Activated CD4-positive, alpha-beta T cell treated with anti-CD3 and anti-CD28 coated beads, Interleukin-2, amount 10 ng/mL, durations not matched to agents 7 days and 5 days (primary cell): ENCODE measurements at places on chromosomes 1 and 21. TPM values are rescaled to one million over a fixed set of nuclear protein-coding genes. Genes with fewer than 3 reads are reported as not detected.

DNA sequence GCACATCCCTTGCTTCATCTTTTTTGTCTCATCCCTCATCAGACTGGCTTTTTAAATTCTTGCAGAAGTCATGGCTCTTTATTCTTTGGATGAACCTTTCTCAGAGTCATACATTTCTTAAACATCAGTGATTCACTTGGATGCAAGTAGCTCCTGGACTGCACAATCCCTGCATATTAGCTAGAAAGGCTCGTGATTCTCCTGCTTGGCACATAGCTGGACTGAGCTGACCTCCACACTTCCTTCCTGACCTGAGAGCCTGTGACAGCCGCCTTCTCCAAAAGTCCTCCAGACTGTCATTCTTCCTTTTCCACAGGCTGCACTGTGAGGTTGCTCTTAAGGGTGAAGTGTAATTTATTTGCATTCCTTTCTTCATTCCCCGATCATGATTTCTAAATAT lies 109.4 kb downstream of the RGL1 start:
- peaks cover 2% of the 10 kb centered on the region for H3K36me3 ChIP-seq
- H3K27me3 ChIP-seq, result no peaks in the 10 kb centered on the region
- H3K4me1 ChIP-seq, result peaks cover 17% of the 10 kb centered on the region
- no peak overlapping the region for H3K4me3 ChIP-seq

DNA sequence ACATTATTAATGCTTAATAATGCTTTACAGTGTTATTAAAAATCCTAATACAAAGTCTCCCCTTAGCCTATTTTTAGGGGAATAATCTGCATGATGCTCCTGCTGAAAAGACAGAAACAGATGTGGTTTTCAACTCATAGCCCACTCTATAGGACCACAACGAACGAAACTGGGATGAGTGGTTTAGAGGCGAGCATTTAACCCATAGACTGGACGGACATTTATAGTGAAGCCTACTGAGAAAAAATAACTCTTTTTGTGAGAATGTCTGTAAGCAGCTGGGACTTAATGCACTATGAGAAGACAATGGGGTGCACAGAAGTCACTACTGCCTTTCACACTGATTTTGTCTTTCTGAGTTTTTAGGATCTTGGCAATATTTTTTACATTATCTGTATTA lies 1599.6 kb upstream of the B3GALT2 start:
- H3K36me3 ChIP-seq, result no peaks in the 10 kb centered on the region
- H3K27ac ChIP-seq, result no peak overlapping the region
- H3K4me3 ChIP-seq, result no peak overlapping the region
- no peaks in the 10 kb centered on the region for H3K4me1 ChIP-seq
- DNase-seq, result no peak

DNA sequence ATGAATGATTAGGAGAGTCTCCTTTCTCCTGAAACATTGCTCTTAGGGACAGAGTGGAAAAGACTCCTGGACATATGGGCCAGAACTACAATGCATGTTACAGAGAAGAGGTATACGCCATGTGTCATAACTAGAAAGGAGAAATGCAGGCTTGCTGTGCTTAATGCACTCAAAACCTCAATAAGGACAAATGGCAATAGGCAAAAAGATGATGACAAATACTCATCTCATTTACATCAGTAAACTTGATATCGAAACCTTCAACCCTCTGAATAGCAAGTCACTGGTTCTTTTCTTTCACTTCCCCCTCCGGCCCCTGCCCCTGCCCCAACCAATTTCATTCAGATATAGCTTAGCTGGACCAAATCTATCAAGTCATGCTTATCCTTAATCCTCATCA lies 1.9 kb upstream of the GPR88 start:
- no peak overlapping the region for H3K27ac ChIP-seq
- no peak for DNase-seq
- H3K4me3 ChIP-seq, result no peak overlapping the region
- H3K27me3 ChIP-seq, result peaks cover 52% of the 10 kb centered on the region

Gene IRF6
- total RNA-seq, result not detected

DNA sequence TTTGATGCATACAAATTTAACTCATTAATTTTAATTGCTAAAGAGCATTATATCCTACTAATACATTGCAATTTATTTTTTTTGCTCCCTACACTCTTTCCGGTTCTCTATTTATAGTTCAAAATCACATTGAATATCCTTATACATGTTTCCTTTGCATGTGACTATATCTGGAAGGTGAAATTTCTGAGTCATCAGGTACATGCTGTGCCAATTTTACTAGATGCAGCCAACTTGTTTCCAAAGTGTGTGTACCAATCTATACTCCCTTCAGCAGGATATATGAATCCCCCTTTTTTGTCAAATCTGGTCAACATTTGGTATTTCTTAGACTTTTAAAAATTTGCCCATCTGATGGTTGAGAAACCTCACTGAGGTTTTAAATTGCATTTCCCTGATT lies 602.9 kb upstream of the CAMK1G start:
- no peak overlapping the region for H3K4me3 ChIP-seq
- no peak overlapping the region for H3K27ac ChIP-seq
- no peak for DNase-seq

Gene ATP1A4
- total RNA-seq, result not detected

GRCh38 chr1:48291421-48291820 lies 68.9 kb downstream of the SLC5A9 start:
- no peaks in the 10 kb centered on the region for H3K4me1 ChIP-seq
- DNase-seq, result no peak
- no peak overlapping the region for H3K27ac ChIP-seq

GRCh38 chr1:162035241-162035640 lies 11.6 kb upstream of the OLFML2B start:
- H3K27ac ChIP-seq, result no peak overlapping the region
- H3K27me3 ChIP-seq, result peaks cover 10% of the 10 kb centered on the region
- peaks cover 2% of the 10 kb centered on the region for H3K4me1 ChIP-seq

- peak overlapping the region; percentile 95 for H3K4me3 ChIP-seq
- peaks cover under 1% of the 10 kb centered on the region for H3K27me3 ChIP-seq
- H3K4me1 ChIP-seq, result peaks cover 38% of the 10 kb centered on the region
- peak; percentile 36 for DNase-seq
Observed at GRCh38 chr1:9909234-9910046, 629 bp downstream of the CTNNBIP1 start.

Gene ABCA4
- total RNA-seq, result not detected

DNA sequence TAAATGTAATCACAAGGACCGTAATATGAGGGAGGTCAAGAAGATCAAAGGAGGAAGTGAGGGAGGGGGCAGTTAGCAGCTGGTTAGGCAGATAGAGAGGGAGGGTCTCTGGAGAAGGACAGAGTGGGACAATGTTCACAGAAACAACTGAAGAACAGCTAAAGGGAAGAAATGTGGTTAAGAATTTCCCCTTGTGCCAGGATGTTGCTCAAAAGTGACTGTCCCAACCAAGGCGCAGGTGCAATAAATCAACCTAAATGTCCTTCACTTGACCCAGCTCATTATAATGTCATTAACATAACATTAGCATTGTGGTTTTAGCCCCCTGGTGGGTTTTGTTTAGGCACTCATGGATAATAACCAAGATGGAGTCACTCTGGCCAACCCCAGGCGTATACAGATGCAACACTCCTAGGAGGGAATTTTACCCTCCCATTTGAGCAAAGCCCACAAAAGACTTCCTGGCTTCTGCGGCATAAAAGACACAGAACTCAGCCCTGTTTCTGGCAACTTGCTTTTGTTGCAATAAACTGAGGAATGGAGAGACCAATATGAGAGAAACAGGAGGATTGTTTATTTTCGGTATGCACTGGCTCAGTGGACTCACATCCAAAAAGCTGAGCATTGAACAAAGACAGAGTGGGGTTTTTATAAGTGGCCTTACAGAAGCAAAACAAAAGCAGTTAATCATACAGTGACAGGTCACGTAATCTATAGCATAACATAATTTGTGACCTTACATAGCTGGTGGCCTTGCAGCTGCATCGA lies 7.3 kb upstream of the CA6 start:
- peaks cover 57% of the 10 kb centered on the region for H3K4me1 ChIP-seq
- peaks cover 15% of the 10 kb centered on the region for H3K36me3 ChIP-seq
- H3K4me3 ChIP-seq, result no peak overlapping the region
- no peak for DNase-seq

DNA sequence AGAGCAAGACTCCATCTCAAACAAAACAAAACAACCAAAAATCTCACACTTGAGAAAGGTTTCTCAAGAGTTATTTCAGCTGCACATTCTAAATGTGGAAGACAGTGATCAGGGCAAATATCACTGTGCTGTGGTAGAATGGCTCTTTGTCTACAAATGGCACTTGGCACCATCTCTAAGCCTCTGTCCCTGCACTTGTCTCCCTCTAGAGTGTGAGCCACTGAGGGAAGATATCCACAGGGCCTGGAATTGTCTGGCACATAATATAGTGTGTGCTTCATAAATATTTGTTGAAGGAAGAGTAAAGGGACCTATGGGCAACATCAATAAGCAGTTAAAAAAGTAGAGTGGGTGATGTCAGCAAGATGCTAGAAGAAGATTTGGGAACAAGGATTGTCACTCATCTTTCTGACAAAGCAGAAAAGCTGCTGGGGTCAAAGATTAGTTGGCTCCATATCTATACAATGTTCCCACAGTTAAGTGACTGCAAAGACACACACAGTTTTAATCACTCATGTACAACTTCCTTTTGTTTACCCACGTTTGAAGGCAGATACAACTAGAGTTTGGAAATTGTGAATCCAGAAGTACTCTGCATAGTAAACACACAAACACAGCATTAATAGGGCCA lies 19.1 kb downstream of the CD101 start:
- H3K36me3 ChIP-seq, result no peaks in the 10 kb centered on the region
- no peak overlapping the region for H3K4me3 ChIP-seq
- H3K27me3 ChIP-seq, result no peaks in the 10 kb centered on the region
- peaks cover 7% of the 10 kb centered on the region for H3K4me1 ChIP-seq
- DNase-seq, result no peak

GRCh38 chr1:229153955-229154548 lies 116.9 kb upstream of the RAB4A start:
- H3K27me3 ChIP-seq, result no peaks in the 10 kb centered on the region
- H3K36me3 ChIP-seq, result peaks cover 2% of the 10 kb centered on the region
- peaks cover 36% of the 10 kb centered on the region for H3K4me1 ChIP-seq
- H3K4me3 ChIP-seq, result no peak overlapping the region
- H3K27ac ChIP-seq, result no peak overlapping the region

DNA sequence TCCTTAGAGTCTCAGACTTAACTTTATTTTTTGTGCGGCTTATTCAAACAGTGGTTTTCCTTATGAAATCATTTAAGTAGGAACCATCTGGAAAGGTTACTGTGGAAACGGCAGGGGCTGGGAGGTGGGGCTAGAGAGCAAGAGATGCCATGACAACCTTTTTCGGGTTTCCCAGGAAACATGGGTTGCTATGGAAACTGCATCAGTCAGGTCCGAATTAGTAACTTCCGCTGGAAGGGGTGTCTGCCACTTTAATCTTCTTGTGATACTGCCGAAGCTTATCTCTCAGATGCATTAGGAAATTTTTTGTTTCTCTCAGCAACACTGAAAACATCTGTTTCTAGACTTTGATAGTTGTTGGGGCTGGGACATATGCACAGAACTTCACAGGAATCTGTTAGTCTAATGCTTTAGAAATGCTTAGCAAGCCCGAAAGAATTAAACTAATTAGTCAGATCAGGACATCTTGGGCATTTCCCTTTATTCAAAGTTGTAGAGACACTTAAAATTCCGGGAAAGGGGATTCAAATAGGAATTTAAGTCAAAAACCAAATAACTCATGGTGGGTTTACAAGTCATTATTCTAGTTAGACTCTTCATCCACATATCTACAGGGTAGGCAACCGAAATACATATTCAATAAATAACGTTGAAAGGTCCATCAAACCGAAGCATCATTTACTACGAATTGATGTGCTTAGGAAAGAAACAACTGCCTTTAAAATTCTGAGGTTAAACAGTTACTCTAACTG lies 2.6 kb downstream of the KCNA3 start:
- H3K36me3 ChIP-seq, result peaks cover 59% of the 10 kb centered on the region
- peak overlapping the region; percentile 98 for H3K27ac ChIP-seq
- no peaks in the 10 kb centered on the region for H3K27me3 ChIP-seq
- DNase-seq, result peak; percentile 91
- H3K4me3 ChIP-seq, result peak overlapping the region; percentile 95
